A549 (cell line): ENCODE measurements at places on chromosomes 2 and 18.

- DNase-seq = no peak
These were observed 122.0 kb upstream of the MYCN start for GRCh38 chr2:15818318-15818753.

DNA sequence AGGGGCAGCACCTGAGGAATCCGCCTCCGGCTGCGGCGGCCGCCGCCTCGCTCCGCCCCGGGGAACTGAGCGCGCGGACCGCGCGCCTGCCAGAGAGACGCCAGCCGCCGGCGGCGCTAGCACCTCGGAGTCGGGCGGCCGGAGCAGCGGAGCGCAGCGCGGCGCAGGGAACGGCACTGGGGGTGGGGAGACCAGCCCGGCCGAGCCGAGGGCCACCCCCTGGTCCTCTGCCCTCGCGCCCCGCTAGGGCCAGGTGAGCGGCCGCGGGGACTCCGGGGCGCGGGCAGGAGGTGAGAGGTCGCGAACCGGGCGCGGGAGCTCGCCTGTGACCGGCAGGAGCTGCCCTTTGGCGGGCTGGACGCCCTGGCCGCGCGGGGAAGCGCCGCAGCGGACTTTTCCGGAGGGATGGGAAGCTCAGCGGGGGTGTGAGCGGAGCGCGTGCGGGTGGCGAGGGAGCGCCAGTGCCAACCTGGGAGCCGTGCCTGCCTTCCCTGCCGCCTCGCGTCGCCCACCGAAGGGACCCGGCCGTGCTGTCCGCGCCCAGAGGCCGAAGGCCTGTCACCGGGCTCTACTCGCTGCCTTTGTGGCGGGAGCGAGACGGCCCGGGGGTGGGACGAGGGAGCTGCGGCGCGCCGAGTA is at the start of gene GREB1L:
Gene GREB1L (plus strand): TSS at position 92 of the 639 bp plus-strand sequence. CDS start 141,287 bp downstream, outside the sequence.
- peak; percentile 55 for DNase-seq

DNA sequence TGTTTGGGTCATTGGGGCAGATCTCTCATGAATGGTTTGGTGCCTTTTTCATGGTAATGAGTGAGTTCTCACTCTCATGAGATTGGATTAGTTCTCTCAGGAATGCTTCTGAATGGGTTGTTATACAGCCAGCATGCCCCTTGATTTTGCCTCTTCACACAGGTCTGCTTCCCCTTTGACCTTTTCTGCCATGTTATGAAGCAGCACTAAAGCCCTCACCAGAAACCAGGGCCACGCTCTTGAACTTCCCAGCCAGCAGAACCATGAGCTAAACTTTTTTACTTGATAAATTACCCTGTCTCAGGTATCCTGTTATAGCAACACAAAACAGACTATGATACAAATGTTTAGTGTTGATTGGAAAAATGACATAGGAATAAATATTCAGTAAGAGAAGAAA is 57.3 kb downstream of the ICA1L start:
- no peak for DNase-seq

DNA sequence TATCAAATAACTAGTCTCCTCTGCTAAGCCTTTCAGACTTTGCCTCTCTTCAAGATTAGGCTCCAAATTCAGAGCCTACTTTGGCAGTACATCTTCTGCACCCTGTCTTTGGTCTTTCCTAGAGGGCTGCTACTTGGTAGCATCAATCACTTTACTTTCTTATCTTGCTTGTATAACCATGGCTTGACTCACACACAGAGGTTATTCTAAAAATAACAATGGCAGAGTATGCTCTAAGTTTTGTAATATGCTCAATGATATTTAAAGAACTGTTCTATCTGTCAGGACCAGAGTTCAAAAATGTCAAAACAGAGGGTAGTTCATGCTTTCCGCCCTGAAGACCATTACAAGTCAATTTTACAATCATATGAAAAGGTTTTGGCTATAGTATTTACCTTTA is 27.7 kb downstream of the THOC1 start:
- no peak for DNase-seq

GRCh38 chr2:228417956-228418355 is 236.5 kb upstream of the SPHKAP start:
- no peak for DNase-seq

- no peak for DNase-seq
These were observed 64.3 kb downstream of the HNMT start for GRCh38 chr2:138028538-138028937.

GRCh38 chr2:218607436-218608115 is at the start of gene PLCD4:
Gene PLCD4, plus strand, starts transcription at chr2:218607899. Its CDS starts 7,841 bp downstream, at chr2:218615740.
- DNase-seq = no peak

DNA sequence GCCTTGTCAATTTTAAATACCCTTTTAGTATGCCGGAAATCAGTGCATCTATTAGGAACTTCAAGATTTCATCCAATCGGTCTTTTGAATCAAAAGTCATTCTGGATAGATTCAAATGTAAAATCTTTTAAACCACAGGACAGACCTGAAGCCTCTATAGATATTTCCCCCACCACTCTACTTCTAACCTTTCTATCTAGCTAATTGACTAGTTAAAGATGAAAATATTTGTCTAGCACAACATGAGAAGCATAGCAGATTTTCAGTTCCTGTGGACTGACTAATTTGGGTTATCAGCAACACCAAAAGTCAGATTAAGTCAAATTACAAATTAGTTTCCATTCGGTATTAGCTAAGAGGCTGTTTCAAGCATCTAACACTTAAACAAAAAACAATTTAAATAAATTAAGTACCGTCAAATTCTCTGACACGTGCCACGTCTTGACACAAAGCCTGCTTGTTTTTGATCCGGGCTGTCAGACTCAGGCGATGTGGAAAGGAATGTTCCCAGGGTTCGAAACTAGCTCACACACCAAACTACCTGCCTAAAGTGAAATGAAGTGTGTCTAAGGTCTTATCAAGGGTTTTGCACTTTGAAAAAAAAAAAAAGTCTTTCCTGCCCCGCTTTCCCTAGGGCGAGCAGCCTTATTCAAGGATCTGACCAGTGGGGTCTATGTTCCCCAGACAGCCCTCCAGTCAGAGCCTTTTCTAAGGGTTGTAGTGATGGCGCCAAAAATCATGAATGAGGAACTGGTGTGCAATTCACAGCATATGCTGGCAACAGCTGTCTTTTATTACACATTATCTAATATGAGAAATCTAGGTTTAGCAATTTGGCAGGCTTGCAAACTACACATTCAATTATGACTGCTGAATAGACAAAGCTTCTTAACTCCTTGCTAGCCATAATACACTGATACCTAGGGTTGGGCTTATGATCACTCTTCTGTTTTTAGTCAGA is 4.7 kb downstream of the CYTIP start:
- DNase-seq = no peak

- DNase-seq = no peak
These were observed 219.8 kb downstream of the CDCA7 start for GRCh38 chr2:173574324-173575112.

DNA sequence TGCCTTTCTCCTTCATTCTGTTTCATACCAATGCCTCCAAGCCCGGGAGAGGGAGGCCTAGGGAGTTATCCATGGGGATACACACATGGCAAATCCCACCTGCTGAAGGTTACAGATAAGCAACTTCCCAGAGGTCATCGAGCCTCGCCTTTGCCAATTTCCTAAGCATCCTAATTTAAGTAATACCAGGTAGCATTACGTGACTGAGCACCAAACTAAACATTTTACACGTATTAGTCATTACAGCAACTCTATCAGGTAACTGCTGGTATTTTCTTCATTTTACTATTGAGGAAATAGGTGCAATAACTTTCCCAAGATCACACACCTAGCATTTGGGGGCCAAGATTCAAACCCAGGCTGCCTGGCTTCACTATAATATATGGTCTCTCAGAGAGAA is 30.1 kb upstream of the BZW1 start:
- DNase-seq = no peak

DNA sequence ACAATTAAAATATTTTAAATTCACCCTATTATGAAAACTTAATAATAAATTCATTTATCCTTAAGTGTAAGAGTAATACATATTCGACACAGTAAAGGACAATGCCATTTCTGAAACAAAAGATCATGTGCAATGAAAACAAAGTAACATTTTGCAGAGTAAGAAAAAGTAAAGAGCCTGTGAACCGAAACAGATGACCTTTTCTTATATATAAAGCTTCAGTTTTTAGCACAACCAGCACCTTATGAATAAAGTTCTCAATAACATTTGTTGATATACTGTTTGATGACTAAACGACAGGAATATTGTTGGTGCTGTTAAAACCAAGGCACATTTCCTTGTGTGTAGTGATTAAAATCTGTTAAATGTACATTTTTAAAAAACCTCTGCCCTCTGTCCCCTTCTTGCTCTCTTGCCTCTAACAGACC is 1.5 kb downstream of the PELI1 start:
- no peak for DNase-seq

DNA sequence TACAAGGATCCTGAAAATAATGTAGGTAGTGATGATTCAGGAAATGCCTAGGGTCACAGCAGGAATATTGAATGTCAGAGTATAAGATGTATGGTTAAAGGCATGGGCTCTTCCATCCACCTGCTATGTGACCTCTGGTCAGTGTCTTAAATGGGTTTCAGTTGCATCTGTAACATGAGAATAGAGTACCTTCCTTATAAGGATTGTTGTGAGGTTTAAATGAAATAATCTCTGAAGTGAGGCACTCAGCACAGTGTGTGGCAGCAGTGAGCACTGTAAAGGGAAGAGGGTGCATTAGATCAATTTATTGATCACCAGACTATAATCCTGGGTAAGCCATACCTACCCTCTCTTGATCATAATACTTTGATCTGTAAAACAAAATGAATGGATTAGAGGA is 319.1 kb downstream of the SLC4A3 start:
- no peak for DNase-seq

DNA sequence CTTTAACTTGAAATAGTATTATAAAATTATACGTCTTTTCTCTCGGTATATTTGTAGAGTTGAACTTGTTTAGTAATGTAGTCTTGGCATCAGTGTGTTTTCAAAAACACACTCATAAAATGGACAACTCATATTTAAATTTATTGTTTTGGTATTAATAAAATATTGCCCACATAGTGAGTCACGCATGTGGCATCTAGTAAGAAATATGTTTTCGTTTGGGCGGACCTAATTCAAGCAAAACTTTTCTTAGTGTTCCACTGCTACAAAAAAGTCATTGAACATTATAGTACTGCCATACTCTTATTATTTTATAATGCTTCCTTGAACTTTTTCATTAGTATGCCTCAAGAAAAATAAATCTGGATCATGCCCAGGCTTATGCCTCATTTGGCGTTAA is 31.1 kb upstream of the FAM237A start:
- no peak for DNase-seq

DNA sequence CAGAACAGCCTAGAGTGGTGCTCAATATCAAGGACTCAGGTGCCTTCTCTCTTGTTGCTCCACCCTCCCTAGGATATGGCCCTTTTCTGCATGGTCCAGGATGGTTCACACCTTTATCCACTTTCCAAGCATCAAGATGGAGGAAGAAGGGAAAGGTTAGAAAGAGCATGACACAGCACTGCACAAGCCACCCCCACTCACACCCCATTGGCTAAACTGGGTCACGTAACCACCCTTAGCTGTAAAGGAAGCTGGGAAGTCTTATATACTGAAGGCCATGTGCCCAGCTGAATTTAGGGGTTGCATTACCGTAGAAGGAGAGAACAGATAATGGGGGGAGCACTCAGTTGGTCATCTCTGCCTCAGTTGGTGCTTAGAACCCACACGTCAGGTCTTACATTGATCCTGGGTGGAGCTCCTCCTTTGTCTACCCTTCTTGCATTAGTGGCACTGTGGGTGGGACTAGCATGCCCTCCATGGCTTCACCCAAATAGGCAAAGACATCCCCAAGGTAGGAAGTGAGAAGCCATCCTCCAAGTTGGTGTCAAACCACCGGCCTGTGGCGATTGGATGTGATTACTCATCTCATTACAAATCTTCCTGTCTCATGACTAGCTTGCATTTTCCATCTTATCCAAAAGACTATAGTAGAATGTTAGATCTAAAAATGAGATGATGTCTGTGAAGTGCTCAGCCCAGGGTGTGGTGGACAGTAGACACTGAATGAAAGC is 248.5 kb downstream of the HAUS1 start:
- DNase-seq = no peak

- no peak for DNase-seq
These were observed 485.3 kb downstream of the TGIF1 start for GRCh38 chr18:3935305-3935704.

GRCh38 chr2:33411765-33412164 is 64.7 kb upstream of the RASGRP3 start:
- peak; percentile 84 for DNase-seq

DNA sequence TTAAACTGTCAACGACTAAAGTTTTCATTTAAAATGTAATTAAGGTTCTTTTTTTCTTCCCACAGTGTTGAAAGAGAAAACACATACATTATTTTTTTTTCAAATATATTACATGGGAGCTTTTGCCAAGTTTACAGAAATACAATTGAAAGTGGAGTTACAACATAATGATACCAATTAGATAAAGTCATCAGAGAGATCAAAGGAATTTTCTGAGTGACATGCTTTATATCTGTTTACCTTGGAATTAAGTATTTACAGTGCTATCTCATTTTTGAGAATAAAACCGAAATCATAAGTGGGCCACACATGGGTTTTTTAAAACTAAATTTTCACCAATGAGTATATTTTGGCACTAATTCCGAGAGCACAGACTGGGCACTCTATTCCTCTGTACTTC is 165.2 kb downstream of the RAPGEF4 start:
- DNase-seq = no peak

DNA sequence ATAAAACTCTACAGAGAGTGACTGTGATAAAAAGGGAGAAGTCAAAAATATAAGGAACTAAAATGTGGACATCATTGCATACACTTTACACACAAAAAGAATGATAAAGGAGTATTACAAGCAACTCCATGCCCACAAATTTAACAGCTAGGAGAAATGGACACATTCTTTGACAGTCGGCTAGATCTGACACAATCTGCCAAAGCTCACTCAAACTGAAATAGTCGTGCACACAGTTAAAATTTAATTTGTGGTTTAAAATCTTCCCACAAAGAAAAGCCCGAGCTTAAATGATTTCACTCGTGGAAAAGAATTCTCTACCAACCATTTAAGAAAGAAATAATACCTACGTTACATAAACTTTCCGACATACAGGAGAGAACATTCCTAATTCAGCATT is 132.4 kb downstream of the ZAP70 start:
- DNase-seq = no peak

DNA sequence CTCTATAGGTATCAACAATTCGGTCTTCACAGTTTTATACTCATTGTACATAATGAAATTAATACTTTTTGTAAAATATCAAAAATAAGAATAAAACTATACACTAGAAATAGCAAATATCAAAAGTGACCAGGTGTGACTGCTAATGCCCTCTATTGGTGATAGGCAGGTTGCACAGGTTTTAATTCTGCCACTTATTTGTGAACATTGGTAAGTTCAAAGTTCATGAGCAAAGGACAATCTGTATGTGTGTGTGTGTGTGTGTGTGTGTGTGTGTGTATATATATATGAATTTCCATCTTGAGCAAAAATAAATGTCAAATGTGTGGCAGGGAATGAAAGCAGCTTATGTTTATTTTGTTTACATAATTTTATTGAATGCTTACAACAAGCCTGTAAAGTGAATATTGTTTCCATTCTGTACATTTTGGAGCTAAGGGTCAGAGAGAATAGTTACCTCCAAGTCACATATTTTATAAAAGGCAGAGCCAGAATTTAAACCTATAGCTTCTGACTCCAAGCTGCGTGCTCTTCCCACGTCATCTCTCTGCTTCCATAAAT is 537.4 kb downstream of the CPS1 start:
- DNase-seq = no peak
